CD4-positive, alpha-beta T cell treated with Interferon gamma for 1 hour (primary cell): ENCODE measurements at places on chromosomes 2 and 18.

GRCh38 chr2:129957891-129958290 lies 21.6 kb upstream of the RAB6C start:
- no peak for DNase-seq

- DNase-seq = no peak
These were observed 721 bp downstream of the MCEE start for GRCh38 chr2:71129114-71129901.

- DNase-seq = no peak
These were observed 904.8 kb upstream of the CHAC2 start for GRCh38 chr2:52862801-52863200.

DNA sequence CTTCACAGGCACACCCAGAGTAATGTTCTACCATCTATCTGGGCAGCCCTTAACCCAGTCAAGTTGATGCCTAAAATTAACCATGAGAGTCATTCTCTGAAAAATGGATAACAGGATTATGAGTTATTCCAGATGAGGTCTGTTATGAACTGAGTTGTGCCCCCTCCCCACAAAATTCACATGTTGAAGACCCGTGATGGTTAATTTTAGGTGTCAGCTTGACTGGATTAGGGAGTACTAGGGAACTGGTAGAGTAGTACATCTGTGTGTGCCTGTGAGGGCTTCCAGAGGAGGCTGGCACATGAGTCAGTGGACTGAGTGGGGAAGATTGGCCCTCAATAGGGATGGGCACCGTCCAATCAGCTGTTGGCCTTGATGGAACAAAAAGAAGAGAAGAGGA lies 110.4 kb upstream of the MYCN start:
- DNase-seq = no peak

DNA sequence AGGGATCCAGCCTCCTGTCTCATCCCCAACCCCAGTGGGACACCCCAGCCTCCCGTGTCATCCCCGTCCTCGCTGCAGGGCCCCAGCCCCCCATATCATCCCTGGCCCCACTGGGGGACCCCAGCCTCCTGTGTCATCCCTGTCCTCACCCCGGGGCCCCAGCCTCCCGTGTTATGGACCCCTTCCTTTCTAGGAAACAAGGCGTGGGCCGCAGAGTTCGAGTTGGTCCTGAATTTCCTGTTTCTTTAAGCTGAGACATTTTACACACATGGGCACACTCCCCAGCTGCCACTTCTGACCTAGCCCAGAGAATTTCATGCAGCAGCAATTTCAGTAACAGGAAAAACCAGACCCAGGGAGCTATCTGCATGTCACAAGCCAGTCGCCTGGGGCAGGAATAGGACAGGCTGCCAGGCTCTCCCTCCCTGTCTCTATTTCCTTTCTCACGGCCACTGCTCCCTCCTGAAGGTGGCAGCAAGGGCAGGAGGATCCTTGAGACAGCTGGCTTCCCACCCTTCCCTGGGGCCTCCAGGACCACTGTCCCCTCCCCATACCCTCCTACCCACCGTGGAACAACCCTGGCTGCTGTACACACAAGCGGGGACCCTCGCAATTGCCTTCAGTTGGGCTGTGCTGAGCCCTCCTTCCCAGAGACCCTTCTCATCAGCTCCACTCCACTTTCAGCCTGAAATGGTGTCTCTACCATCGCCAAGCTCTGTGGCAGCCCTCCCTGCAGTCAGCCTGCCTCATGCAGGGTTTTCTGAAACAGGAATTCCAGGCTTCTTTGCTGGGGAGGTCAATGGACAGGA lies 141.9 kb upstream of the ID2 start:
- no peak for DNase-seq

DNA sequence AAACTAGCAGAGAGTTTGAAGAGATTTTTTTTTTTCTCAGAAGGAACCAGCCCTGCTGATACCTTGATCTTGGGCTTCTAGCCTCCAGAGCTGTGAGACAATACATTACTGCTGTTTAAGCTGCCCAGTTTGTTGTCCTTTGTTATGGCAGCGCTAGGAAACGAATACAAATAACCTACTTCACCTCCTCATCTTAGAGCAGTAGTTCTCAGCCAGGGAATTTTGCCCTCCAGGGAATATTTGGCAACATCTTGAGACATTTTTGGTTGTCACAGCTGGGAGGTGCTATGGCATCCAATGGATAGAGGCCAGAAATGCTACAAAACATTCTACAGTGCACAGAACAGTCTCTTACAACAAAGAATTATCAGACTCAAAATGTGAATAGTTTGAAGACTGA lies 43.9 kb upstream of the BCL11A start:
- no peak for DNase-seq

GRCh38 chr2:237601453-237602116 lies 11.1 kb upstream of the RAB17 start:
- no peak for DNase-seq

DNA sequence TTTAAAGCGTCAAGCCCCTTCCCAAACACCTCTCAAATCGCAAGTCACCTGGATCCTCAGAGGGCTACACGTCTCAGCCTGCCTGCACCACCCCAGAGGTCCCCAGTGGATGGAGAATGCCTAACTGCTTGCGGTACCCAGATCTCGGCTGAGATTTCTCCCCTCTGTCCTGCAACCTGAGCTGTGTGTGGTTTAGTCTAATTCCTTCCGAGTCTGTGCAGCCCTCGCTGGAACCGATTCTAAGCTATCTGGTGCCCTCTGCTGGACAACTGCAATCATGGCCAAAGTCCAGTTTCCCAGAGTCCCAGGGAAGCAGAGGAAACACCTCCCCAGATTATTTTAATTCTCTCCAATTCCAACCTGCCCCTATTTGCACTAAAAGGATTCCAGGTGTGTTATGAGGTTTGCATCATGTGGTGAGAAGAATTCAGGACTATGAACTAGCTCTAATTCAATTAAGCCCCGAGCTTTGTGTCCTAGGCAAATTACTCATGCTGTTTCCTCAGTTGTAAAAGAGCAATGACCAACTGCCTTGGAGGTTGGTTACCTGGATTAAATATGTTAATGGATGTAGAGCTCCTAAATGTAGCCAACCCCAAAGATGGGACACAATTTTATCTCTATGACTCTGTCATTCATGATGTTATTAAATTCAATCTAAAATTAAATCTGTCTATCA lies 276.1 kb upstream of the NCKAP5 start:
- DNase-seq = peak; percentile 20

GRCh38 chr2:215784371-215784783 lies 229.0 kb downstream of the MREG start:
- no peak for DNase-seq

- DNase-seq = no peak
These were observed 170.9 kb upstream of the GATA6 start for GRCh38 chr18:21998486-21998885.

- no peak for DNase-seq
These were observed 130.2 kb downstream of the DNAH6 start for GRCh38 chr2:84646514-84646913.

GRCh38 chr18:74277296-74277695 lies 14.5 kb downstream of the CYB5A start:
- no peak for DNase-seq

- DNase-seq = no peak
These were observed 11.2 kb upstream of the SERPINB7 start for GRCh38 chr18:63763831-63764600.

GRCh38 chr18:22169011-22169888 lies at the start of gene GATA6:
Gene GATA6, plus strand, starts transcription at chr18:22169589. Its CDS starts 1,556 bp downstream, at chr18:22171145.
- peak; percentile 26 for DNase-seq

DNA sequence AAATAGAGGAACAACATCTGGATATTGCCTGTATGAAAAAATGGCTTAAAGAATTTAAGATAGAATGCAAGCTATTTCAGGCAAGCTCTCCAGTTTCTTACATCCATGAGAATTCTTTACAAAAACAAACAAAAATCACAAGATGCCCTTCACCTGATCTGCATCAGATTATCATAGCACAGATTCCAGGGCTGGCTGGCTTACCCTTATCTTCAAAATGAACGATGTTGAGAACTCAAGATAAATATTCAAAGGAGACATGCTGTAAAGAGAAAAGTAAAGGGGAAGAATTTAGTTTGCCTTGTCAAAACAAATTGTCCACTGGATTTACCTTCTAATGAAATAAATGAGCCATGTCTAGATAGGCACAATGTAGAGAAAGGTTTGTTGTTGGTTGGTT lies 18.7 kb upstream of the SLC40A1 start:
- DNase-seq = no peak

GRCh38 chr18:74981476-74981875 lies 227.5 kb downstream of the PTGR3 start:
- no peak for DNase-seq

- no peak for DNase-seq
These were observed 54.5 kb upstream of the UPP2 start for GRCh38 chr2:158047156-158047611.

DNA sequence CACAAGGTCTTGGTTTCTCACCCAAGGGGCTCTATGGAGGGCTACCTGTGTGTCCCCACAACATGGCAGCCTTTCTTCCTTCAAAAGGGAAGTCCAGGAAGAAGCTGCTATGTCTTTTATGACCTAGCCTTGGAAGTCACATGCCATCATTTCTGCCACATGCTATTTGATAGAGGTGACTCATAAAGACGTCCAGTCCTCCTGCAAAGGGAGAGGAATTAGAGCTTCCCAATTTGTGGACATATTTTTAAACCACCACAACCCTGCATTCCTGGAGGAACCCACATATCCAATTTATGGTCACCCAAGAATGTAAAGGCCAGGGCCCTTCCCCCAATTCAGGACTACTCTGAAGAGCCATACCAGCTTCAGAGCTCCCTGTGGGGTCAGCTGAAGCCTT lies 246.2 kb downstream of the CYP26B1 start:
- DNase-seq = no peak

DNA sequence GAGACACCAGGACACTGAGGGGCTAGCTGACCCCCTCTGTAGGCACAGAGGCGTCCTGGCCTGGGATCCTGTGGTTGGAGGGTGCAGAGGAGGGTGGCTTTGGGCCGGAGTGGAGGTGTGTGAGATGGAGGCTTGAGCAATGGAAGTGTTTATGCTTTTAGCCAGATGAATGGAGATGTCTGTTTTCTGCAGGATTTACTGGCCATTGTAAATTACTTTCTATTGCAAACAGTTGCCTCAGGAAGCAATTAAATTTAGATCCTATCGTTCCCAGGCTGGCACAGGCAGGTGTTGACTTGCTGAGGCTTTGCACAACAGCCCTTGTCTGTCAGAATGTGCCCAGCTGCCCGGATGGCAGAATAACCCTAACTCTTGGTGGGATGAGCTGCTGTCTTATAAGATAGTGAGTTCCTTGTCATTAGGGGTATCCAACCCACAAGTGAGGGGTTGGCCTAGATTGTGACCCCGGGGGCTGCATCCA lies 1.8 kb upstream of the ARID5A start:
- DNase-seq = no peak

DNA sequence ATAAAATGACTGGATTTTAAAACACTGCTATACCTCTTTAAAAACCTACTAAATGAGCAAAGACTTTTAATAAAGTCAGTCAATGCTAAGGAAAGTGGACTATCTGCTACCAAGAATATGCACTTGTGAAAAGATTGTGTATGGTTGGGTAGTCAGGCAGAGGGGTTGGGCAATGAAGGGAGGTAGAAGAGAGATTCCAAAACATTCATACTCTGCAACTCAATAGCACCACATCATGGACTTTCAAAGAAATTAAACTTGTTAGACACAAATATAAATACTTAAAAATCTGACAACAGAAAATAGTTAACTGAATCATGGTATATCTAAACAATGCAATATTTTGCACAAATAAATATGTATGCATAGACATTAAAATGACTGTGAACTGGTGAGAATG lies 139.9 kb upstream of the MAPRE2 start:
- DNase-seq = no peak

GRCh38 chr18:74531043-74531442 lies 3.3 kb upstream of the CNDP1 start:
- no peak for DNase-seq

DNA sequence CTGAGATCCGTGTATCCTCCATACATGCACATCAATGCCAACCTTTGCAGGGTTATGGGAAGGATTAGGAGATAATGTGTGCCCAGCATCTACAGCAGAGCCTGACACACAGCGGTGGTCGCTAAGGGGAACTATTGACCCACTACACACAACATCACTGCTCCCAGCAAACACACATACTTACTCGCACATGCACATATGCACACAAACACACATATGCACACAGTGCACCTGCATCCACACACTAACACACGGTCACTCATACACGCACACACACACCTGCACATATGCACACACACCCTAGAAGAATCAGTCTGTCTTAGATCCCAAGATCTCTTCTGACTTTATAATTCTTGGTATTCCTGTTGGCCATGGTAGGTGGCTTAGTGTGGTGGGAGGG lies 118.3 kb downstream of the GYPC start:
- no peak for DNase-seq

- DNase-seq = no peak
These were observed 530.3 kb upstream of the FSIP2 start for GRCh38 chr2:185208261-185208660.

DNA sequence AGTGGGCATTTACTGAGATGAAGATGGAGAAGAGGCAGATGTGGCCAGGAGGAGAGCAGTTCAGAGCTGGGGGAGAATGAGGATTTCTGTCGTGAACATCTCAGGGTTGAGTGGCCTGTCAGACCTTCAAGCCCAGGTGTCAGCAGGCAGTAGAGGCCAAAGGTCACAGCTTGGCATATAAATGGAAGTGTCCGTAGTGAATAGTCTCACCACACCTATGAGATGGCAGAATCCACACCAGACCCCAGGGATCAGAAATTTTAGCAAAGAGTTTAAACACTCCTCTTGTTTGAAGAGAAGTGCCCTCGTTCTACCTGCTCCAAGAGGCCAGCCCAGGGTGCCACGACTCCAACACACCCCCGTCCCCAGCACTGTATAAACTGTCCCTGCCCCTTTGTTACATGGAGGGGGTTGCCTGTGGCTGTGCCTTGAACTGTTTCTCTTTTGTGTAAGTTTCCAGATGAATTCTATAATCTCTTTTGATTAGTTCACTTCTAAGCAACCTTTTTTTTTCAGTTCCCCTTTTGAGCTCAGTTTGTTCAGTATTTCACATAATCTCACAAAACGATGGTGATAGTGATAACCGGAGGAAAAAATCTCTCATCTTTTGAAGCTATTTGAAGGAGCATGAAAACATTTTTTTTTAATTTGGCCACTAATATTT lies 69.0 kb upstream of the TTC39C start:
- no peak for DNase-seq

GRCh38 chr18:48430150-48430549 lies 21.0 kb upstream of the ZBTB7C start:
- DNase-seq = no peak

- DNase-seq = no peak
These were observed 697.1 kb downstream of the SOCS6 start for GRCh38 chr18:70985948-70986347.

DNA sequence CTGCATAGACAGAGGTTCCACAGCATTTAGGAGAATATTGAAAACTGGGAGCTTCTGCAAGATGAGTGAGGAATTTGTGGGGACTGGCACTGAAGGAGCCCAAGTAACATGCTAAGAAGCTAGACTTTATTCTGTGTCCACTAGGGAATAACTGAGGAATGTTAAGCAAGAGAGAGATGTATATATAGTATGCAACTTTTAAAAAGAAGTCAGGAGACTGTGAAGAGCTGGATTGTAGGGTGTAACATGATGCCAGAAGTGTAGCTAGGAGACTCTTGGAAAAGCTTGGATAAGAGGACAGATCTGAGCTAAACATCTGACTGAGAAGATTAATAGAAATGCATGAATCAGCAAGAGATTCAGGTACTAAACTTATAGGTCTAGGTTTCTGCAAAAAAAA lies 270.6 kb upstream of the MMADHC start:
- no peak for DNase-seq

GRCh38 chr2:100018341-100019193 lies 123.8 kb downstream of the AFF3 start:
- DNase-seq = no peak
